ENCODE measurements at places on chromosomes 1 and 21. TPM values are rescaled to one million over a fixed set of nuclear protein-coding genes. Genes with fewer than 3 reads are reported as not detected.

The AMIGO1 gene
- total RNA-seq = 0.92 TPM

- no peaks in the 10 kb centered on the region for H3K4me1 ChIP-seq
- DNase-seq = no peak
- H3K36me3 ChIP-seq = no peaks in the 10 kb centered on the region
- H3K4me3 ChIP-seq = no peak overlapping the region
- H3K27ac ChIP-seq = no peak overlapping the region
These were observed 333.8 kb downstream of the PTPRU start for GRCh38 chr1:29569971-29570634.

The SH2D1B gene
- total RNA-seq = 1.0 TPM

DNA sequence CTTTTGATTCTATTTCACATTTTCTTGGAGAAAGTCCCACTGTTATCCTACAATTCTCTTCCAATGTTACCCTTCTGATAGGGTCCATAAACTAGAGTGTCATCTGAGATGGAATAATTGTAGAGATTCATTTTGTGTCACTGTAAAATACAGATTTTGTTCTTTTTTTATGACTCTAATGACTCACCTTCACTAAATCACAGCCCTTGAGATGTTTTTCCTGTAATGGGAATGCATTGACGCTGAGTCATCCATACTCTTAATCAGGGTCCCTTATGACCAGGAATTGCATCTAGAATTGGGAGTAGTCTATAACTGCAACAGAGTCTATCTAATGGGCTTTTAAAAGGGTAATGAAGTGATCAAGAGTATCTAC is 315.5 kb downstream of the TGFB2 start:
- H3K27me3 ChIP-seq = no peaks in the 10 kb centered on the region
- no peaks in the 10 kb centered on the region for H3K4me1 ChIP-seq
- no peak overlapping the region for H3K4me3 ChIP-seq

The FMO5 gene
- total RNA-seq = 0.09 TPM

DNA sequence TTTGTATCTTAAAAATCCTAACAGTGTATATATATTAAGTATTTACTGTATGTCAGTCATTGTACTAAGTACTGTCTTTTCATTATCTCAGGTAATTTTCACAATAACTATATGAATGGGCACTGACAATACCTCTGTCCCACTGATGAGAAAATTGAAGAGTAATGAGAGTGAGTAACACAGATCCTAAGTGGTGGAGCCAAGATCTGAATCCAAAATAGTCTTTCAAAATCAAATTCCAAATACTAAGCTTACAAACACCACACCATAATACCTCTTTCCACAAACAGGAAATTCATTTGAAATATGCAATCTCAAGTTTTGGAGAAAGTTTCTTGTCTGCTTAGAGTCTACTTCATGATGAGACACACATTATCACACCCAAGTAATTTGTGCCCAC is 105.9 kb upstream of the EDEM3 start:
- H3K4me1 ChIP-seq = peaks cover 12% of the 10 kb centered on the region
- no peak overlapping the region for H3K27ac ChIP-seq
- peaks cover 7% of the 10 kb centered on the region for H3K27me3 ChIP-seq
- H3K36me3 ChIP-seq = peaks cover 13% of the 10 kb centered on the region

- H3K4me1 ChIP-seq = no peaks in the 10 kb centered on the region
- H3K36me3 ChIP-seq = no peaks in the 10 kb centered on the region
- H3K27me3 ChIP-seq = peaks cover 52% of the 10 kb centered on the region
- no peak overlapping the region for H3K4me3 ChIP-seq
- no peak for DNase-seq
- H3K27ac ChIP-seq = no peak overlapping the region
These were observed 417.0 kb upstream of the ESRRG start for GRCh38 chr1:217140041-217140901.

The CTBS gene
- 14.1 TPM for total RNA-seq

The OLFML3 gene
- 0.11 TPM for total RNA-seq

- peak; percentile 43 for DNase-seq
- peak overlapping the region; percentile 97 for H3K27ac ChIP-seq
- H3K36me3 ChIP-seq = peaks cover 17% of the 10 kb centered on the region
- H3K4me3 ChIP-seq = peak overlapping the region; percentile 96
- H3K27me3 ChIP-seq = no peaks in the 10 kb centered on the region
These were observed 921 bp upstream of the MIB2 start for GRCh38 chr1:1614204-1614953.

DNA sequence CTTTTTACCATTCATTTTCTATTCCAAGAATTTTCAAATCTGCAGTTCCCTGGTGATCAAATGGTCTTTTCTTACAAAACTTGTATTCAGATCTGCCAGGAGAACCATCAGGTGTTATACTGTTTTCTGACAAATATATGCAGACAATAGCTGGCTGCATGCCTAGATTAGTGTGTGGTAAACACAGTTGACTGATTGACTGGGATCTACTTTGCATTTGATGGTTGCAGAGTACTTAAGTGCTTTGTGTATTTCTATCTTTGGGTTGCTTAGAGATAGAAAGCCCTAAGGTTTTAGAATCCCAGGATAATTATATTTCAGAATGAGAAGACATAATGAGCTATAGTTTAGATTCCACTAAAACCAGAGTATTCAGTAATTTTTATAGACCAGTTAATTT is 102.0 kb upstream of the CHODL start:
- DNase-seq = no peak
- no peaks in the 10 kb centered on the region for H3K36me3 ChIP-seq
- no peaks in the 10 kb centered on the region for H3K4me1 ChIP-seq
- H3K4me3 ChIP-seq = no peak overlapping the region
- H3K27me3 ChIP-seq = no peaks in the 10 kb centered on the region
- no peak overlapping the region for H3K27ac ChIP-seq

DNA sequence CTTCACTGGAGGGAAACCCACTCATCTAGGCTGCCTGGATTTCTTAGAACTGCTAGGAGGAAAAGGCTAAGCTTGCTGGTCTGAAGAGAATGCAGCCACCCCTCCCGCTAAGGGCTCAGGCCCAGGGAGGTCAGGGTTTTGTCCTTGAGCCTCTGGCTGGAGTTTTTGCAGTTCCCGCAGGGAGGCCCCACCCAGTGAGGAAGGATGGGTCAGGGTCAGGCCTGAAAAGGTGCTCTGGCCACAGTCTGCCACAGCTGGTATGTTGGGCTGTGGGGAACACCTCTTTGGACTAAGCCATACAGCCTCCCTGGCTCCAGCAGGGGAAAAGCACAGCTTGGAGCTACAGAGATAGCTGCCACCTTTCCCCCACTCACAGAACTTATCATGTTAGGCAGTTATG is 71.4 kb upstream of the PAPPA2 start:
- no peaks in the 10 kb centered on the region for H3K27me3 ChIP-seq
- H3K4me1 ChIP-seq = no peaks in the 10 kb centered on the region

DNA sequence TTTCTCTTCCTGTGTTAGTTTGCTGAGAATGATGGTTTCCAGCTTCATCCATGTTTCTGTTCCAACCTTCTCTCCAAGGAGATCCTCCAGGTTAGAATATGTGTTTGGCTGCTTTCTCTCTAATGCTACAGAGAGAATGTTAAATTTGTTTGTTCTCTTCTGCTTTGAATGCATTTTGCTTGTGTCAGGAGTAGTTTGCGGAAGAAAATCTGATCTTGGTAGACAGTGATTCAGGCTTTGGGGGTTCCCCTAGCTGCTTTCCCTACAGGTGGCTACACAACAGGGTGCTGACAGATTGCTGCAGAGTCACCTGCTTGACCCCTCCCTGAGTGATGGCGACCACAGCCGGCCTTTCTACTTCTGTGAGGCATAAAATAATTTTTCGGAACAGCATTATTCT is 41.8 kb downstream of the MACO1 start:
- no peak overlapping the region for H3K4me3 ChIP-seq
- peaks cover 14% of the 10 kb centered on the region for H3K36me3 ChIP-seq
- H3K4me1 ChIP-seq = peaks cover 40% of the 10 kb centered on the region
- H3K27ac ChIP-seq = no peak overlapping the region
- no peak for DNase-seq

DNA sequence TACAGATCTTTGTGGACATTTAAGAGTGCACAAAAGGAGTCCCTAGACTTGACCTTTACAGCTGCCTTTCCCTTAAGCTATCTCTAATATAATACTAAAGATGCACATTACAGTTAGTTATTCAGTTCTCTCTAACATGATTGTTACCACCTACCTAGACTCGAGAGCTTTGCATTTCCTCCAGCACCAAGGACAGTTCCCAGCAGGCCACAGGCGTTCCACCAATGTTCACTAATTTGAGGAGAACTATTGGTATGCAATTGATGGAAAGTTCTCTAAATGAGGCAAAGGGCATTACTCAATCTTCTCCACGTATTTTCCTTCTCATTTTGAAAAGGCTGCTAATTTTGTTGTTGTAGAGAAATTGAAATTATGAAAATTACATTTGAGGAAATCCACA is 5.4 kb upstream of the NTNG1 start:
- H3K27me3 ChIP-seq = peaks cover 27% of the 10 kb centered on the region
- H3K4me1 ChIP-seq = peaks cover 8% of the 10 kb centered on the region
- no peak for DNase-seq
- H3K4me3 ChIP-seq = no peak overlapping the region
- no peak overlapping the region for H3K27ac ChIP-seq

The SHISAL2A gene
- 2.5 TPM for total RNA-seq

DNA sequence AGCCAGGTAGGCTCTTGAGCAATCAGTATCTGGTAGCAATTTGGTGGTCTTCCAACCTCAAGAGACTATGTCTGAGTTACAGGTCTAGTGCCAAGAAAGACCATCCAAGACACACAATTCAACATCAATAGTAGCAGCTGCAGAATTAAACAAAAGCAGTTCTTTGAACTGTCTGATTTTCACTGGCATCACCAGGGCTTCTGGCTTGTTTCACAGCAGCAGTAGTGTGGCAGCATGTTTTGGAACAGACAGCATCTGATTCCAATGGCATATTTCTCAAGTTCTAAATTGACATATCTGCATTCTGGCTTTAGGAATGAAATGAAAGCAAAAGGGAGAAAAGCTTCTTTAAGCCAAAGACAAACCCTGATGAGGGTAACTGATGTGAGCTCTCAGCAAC is 334.7 kb upstream of the PRMT6 start:
- H3K4me1 ChIP-seq = no peaks in the 10 kb centered on the region
- no peak overlapping the region for H3K27ac ChIP-seq
- no peak for DNase-seq
- no peaks in the 10 kb centered on the region for H3K36me3 ChIP-seq
- no peaks in the 10 kb centered on the region for H3K27me3 ChIP-seq

DNA sequence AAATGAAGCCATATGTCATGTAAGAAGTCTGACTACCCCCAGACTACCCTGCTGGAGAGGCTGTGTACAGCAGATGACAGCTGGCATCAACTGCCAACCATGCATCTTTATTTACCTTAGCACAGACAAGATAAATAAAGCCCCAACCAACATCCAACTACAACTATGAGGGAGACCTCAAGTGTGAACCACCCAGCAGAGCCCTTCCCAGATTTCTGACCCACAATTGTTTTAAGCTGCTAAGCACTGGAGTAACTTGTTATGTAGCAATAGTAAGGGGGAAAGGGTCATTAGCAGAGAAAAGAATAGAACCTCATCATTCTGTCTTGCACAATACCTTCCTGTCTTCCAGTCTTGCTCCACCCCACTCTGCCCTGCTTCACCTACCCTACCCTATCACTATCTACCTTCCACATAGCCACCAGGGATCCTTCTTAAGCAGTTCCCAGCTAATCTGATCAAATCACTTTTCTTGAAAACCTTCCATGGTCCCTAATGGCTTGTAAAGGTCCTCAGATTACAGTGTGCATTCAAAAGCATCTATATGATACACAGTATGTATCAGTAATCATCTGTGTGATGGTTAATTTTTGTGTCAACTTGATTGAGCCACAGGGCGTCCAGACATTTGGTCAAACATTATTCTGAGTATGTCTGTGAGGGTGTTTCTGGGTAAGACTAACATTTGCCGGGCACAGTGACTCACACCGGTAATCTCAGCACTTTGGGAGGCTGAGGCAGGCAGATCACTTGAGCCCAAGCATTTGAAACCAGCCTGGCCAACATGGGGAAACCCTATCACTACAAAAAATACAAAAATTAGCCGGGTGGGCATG is 19.6 kb upstream of the RBM15 start:
- no peak overlapping the region for H3K27ac ChIP-seq
- H3K27me3 ChIP-seq = peaks cover 16% of the 10 kb centered on the region
- no peak overlapping the region for H3K4me3 ChIP-seq
- H3K4me1 ChIP-seq = peaks cover 1% of the 10 kb centered on the region

The BMP8B gene
- total RNA-seq = 1.9 TPM

- no peak overlapping the region for H3K27ac ChIP-seq
- peaks cover 2% of the 10 kb centered on the region for H3K4me1 ChIP-seq
- H3K27me3 ChIP-seq = peaks cover 2% of the 10 kb centered on the region
- no peak overlapping the region for H3K4me3 ChIP-seq
- no peaks in the 10 kb centered on the region for H3K36me3 ChIP-seq
These were observed 55.2 kb downstream of the KCND3 start for GRCh38 chr1:111934106-111934852.

GRCh38 chr1:63617450-63617849 is 24.2 kb downstream of the PGM1 start:
- no peaks in the 10 kb centered on the region for H3K27me3 ChIP-seq
- peaks cover 1% of the 10 kb centered on the region for H3K36me3 ChIP-seq
- DNase-seq = no peak
- no peak overlapping the region for H3K27ac ChIP-seq
- no peak overlapping the region for H3K4me3 ChIP-seq
- peaks cover 12% of the 10 kb centered on the region for H3K4me1 ChIP-seq

The SRP9 gene
- total RNA-seq = 255 TPM

- no peak overlapping the region for H3K4me3 ChIP-seq
- no peaks in the 10 kb centered on the region for H3K36me3 ChIP-seq
- H3K27ac ChIP-seq = no peak overlapping the region
- no peak for DNase-seq
- peaks cover 7% of the 10 kb centered on the region for H3K4me1 ChIP-seq
These were observed 218.5 kb downstream of the DISC1 start for GRCh38 chr1:231844986-231845502.

GRCh38 chr1:3817821-3818597 is 21.7 kb upstream of the LRRC47 start:
- H3K4me3 ChIP-seq = no peak overlapping the region
- no peak for DNase-seq
- H3K27ac ChIP-seq = no peak overlapping the region
- no peaks in the 10 kb centered on the region for H3K27me3 ChIP-seq

DNA sequence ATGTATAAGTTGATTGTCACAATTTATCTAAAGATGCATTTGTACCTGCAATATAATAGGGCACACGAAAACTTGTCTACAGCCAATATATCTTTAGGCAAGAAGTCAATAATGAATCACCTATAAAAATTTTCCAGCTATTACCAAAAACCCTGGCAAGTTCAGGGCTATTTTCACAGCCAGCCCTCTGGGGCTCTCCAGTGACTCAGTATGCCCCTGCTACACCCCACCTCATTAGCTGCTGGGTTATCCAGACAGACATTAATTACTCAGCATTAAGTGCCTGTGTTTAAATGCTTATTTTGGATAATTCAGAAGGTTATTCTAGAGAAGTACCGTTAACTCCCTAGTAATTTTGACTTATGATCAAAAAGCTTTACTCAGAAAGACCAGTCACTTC is 220.2 kb downstream of the TBX15 start:
- H3K4me1 ChIP-seq = no peaks in the 10 kb centered on the region
- no peaks in the 10 kb centered on the region for H3K27me3 ChIP-seq
- H3K36me3 ChIP-seq = no peaks in the 10 kb centered on the region
- no peak overlapping the region for H3K4me3 ChIP-seq

- peak; percentile 41 for DNase-seq
- H3K27ac ChIP-seq = peak overlapping the region; percentile 2
- H3K27me3 ChIP-seq = peaks cover 17% of the 10 kb centered on the region
- no peaks in the 10 kb centered on the region for H3K36me3 ChIP-seq
- H3K4me3 ChIP-seq = no peak overlapping the region
These were observed 1.5 kb downstream of the KNCN start for GRCh38 chr1:46549697-46550681.

The NCMAP gene
- total RNA-seq = not detected

The OVAAL gene
- total RNA-seq = not detected

- H3K27me3 ChIP-seq = peaks cover 2% of the 10 kb centered on the region
- H3K36me3 ChIP-seq = peaks cover 4% of the 10 kb centered on the region
- no peak overlapping the region for H3K4me3 ChIP-seq
- H3K27ac ChIP-seq = no peak overlapping the region
These were observed 3.2 kb downstream of the B3GALNT2 start for GRCh38 chr1:235500971-235501540.

Data from activated T-helper 2 cell treated with anti-CD3 and anti-CD28 coated beads, Interferon-gamma antibody, Interleukin-2, Interleukin-4, amounts not matched to agents 10 μg/mL and 5 μg/mL and 100 μg/mL, durations not matched to agents 14 hours and 24 hours and 36 hours (primary cell).